NT2/D1 (cell line): ENCODE measurements at places on chromosomes 3 and 15.

DNA sequence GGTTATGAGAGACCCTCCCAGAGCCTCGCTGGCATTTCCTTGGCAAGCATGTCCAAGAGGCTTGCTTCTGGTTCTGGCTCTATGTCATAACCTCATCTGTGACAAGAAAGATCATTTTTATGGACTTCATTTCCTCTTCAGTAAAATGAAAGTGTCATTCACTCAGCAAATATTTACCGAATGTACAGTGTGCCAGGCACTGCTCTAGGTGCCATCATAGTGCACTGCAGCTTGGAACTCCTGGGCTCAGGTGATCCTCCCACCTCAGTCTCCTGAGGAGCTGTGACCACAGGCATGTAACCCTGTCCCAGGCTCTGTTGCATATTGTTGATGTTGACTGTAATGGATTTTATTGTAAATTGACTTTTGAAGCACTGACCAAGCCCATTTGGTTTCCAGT is 18.7 kb upstream of the ITPKA start:
- no peak for DNase-seq

DNA sequence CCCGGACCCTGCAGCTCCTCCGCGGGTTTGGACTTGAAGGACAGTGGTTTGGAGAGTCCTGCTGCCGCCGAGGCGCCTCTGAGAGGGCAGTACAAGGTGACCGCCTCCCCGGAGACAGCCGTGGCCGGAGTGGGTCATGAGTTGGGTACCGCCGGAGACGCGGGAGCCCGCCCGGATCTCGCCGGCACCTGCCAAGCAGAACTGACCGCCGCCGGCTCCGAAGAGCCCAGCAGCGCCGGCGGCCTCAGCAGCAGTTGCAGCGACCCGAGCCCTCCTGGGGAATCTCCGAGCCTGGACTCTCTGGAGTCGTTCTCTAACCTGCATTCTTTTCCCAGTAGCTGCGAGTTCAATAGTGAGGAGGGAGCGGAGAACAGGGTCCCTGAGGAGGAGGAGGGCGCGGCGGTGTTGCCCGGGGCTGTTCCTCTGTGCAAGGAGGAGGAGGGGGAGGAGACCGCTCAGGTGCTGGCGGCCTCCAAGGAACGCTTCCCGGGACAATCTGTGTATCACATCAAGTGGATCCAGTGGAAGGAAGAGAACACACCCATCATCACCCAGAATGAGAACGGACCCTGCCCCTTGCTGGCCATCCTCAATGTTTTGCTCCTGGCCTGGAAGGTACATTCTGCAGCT is 634 bp downstream of the MINDY2 start:
- DNase-seq = peak; percentile 44

- no peak for DNase-seq
Observed at GRCh38 chr15:63913786-63914315, 80.1 kb upstream of the HERC1 start.

DNA sequence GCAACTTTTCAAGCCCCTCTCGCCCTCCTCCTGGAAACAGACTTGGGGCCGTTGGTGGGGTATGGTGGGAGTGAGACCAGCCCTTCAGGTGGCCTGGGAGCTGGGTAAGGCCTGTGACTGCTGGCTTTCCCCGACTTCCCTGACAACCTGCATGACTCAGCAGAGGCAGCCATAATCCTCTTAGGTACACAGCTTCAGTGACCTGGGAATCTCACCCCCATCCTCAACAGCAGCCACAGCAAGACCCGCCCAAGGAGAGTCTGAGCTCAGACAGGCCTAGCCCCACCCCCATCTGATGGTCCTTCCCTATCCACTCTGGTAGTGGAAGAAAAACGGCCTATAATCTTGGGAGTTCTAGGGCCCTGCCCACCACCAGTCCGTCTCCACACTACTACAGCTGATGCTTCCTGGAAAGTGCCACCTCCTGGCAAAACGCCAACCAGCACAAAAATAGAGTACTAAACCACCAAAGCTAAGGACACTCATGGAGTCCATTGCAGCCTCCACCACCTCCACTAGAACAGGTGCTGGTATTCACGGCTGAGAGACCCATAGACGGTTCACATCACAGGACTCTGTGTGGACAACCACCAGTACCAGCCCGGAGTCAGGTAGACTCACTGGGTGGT is 13.1 kb upstream of the SLC27A2 start:
- no peak for DNase-seq

DNA sequence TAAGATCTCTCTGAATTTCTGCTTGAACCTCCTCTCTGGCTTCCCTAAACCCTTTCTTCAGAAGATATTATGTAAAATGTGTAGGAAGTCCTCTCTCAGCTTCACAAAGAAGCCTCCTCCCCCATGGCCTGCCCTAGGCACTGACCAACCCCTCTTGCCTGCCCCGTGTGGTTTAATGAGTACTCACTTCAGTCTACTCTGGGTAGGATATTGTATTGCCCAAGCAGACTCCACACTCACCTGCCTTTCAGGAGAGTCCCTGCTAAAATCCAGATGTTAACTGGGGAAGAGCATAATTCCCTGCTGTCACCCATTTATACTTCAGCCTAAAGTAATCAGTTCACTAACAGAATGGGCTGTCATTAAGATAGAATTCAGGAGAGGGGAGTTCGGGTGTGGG is 2.6 kb upstream of the AGBL1 start:
- DNase-seq = no peak

DNA sequence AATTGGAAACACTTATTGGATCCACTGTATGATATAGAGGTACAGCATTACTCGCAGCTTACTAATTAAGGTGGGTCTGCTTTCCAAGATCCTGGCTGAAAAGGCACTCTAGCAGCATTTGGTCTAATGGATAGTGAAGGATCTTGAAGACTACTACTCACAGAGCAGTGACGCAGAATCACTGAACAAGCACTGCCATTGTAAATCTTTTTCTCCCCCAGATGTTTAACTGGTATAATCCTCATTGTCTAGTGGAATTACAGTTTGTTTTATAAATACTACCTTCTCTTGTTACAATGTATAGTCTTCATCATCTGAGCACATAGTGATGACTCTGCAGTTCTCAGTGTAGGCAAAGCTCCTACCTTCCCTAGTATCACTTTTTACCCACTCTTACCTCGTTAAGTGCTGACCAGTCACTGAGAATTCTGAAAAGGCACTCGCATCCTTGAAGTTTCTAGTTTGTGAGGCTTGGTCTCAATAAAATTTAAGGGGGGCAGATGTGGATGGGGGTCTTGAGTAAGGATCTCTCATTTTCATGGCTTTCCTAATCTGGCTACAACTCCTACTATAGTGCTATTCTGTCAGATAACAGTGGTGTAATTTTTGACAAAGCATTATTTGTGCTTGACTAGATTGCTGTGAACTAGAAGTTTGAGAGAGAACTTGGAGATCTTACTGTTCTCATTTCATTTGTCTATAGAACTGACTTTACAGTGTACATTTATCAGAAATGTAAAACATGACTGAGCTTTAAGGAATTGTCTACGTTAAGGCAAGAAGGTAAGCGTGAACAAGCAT is 23.2 kb downstream of the MAPK6 start:
- DNase-seq = no peak

- DNase-seq = no peak
Observed at GRCh38 chr3:129413687-129414506, 14.5 kb downstream of the EFCAB12 start.

DNA sequence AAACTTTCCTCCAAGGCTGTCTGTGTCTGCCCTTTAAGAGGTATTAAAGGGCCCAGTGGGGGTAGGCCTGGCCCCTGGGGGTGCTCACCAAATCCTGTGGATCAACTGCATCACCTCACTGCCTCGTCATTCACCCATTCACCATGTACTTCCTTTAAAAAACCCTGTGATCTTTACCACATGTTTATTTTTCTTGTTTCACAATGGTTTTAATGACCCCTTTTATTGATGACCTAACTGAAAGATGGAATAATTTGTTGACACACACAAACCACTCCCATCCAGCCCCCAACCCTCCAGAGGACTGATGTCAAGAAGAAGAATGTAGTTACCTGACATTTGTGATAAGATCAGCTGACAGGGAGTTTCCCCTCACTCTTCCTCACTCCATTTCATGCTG is 40.8 kb downstream of the KCNAB1 start:
- no peak for DNase-seq

DNA sequence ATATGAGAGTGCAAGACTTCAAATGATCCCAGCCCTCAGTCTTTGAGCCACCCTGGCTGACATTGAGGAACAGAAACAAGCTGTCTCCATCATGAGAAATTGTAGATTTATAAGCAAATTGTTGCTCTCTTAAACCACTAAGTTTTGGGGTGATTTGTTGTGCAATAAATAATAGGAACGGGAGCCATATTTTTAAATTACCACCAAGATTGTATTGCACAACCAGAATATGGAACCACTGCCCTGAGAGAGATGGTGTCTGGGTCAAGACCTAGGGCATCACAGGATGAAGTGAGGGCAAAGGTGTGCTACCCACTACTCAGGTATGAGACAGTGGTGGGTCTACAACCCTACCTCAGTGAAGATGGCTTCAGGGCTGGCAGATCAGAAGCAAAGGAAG is 2.3 kb upstream of the CFAP92 start:
- DNase-seq = no peak

- DNase-seq = no peak
Observed at GRCh38 chr15:68417897-68418296, 14.1 kb downstream of the ITGA11 start.

DNA sequence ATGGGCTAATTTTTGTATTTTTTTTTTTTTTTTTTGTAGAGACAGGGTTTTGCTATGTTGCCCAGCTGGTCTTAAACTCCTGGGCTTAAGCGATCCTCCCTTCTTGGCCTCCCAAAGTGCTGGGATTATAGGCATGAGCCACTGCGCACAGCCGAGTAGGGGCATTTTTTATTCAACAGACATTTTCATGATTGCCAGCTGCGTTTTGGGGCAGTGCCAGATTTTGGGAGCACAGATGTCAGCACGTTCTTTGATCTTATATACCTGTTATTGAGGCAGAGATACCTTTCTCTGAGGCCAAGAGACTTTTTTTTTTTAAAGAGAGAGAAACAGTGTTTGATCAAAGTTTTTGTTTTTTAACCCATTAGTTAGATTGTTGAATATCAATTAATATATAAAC is 16.8 kb downstream of the NEO1 start:
- no peak for DNase-seq

GRCh38 chr3:194318511-194319161 is 32.5 kb downstream of the CPN2 start:
- DNase-seq = peak; percentile 50

DNA sequence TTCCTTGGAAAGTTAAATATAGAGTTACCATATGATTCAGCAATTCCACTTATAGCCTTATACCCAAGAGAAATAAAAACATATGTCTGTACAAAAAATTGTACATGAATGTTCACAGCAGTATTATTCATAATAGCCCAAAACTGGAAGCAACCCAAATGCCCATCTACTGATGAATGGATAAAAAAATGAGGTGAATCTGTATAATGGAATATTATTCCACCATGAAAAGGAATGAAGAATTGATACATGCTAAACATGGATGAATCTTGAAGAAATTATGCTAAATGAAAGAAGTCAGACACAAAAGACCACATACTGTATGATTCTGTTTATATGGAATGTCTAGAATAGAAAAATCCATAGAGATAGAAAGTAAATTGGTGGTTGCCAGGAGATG is 61.4 kb downstream of the TTC23 start:
- DNase-seq = no peak

GRCh38 chr3:170480111-170480510 is 61.4 kb downstream of the CLDN11 start:
- DNase-seq = no peak

DNA sequence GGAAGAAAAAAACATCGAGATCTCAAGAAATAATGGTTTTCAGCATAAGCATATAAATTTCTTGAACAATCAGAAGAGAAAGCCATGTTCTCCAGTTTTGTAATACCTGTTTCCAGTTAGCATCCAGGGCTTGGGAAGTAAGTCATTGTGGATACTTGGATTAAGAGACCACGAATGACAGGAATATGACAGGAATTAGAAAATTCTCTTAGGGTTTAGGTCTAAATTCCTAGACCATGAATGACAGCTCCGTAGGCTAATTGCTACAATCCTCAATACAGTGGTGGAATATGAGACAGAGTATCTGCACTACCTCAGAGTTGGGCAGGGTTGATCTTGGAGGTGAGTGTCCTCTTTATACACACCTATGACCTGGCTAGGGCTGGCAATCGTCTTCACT is 517.5 kb downstream of the NTRK3 start:
- DNase-seq = no peak

GRCh38 chr15:44147636-44148035 is 47.4 kb downstream of the FRMD5 start:
- no peak for DNase-seq

DNA sequence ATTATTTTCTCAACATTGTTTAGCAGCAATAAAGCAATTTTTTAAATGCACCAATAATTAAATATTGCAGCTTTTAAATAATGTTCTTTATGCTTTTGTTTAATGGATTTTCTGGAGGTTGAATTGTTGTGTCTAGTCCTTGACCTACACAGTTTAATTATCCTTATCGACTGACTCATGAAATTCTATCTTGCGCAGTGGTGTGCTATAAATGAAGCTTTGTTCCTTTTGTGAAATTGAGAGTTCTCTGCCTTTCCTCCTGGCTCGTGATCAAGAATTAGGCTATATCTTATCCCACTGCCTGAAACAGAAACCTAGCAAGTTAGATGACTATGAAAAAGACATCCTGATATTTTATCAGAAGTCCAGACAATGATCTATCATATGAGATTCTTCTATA is 37.0 kb upstream of the PIK3R4 start:
- no peak for DNase-seq

GRCh38 chr3:139617672-139618268 is 60.0 kb downstream of the NMNAT3 start:
- DNase-seq = no peak

GRCh38 chr3:107394502-107394901 is 17.3 kb downstream of the CCDC54 start:
- no peak for DNase-seq

DNA sequence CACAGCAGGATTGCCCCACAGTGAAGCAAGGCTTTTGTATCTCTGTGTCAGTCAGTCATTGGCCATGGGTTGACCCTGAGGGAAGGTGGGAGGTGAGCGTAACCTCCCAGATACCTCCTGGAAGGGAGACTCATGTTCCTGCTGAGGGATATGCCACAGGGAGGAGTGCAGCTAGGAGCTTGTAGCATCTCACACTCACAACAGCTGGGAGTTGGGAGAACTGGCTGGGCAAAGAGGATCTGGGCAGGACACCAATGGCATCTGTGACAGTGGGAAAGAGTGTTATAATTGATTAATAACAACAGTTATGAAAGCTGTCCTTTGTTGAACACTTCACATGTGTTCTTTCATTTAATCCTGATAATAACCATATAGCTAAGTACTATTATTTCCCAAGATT is 171.0 kb downstream of the TLE3 start:
- no peak for DNase-seq

GRCh38 chr15:58313810-58314592 is 117.8 kb upstream of the LIPC start:
- DNase-seq = no peak

DNA sequence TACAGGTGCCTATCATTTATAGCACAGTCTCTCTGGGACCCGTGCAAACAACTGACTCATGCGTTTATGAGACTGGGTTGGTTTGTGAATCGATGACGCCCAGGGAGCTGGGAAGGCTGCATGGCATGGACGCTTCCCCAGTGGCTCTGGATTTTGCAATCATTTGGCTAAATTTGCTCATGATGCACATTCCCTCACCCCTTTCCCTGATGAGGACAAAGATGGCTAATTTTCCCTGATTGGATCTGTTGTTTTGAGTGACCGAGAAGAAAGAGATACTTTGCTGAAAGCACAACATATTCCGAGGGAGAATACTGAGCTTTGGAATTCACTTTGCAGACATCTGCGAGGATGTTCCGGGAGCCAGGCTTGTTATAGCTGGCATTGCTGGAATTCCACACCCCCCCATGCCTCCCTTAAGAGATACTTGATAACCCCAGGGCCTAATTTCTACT is 51.1 kb downstream of the CGNL1 start:
- DNase-seq = peak; percentile 68

GRCh38 chr3:59040902-59041301 is 8.9 kb downstream of the CFAP20DC start:
- DNase-seq = no peak
